Calu3 (cell line): ENCODE measurements at places on chromosomes 5 and 9. TPM values are rescaled to one million over a fixed set of nuclear protein-coding genes. Genes with fewer than 3 reads are reported as not detected.

DNA sequence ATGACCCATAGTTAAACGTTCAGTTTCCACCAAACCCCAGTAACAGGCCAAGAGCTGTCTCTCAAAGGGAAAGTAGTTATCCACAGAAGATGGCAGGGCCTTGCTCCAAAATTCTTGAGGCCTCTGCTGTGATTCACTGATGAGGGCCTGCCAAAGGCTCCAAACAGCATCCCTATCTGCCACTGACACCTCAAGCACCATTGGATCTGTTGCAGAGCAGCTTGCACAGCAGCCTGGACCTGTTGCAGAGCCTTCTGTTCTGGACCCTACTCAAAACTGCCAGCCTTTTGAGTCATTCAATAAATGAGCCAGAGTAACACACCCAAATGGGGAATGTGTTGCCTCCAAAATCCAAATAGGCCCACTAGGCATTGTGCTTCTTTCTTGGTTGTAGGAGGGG lies 741.5 kb upstream of the RGMB start:
- no peak overlapping the region for H3K27ac ChIP-seq
- no peak overlapping the region for H3K4me3 ChIP-seq
- H3K27me3 ChIP-seq = no peaks in the 10 kb centered on the region
- no peak for DNase-seq
- no peaks in the 10 kb centered on the region for H3K36me3 ChIP-seq

GRCh38 chr5:179620293-179620692 lies 3.2 kb downstream of the HNRNPH1 start:
- H3K27me3 ChIP-seq = peaks cover 7% of the 10 kb centered on the region
- peak overlapping the region; percentile 100 for H3K27ac ChIP-seq
- DNase-seq = no peak
- peak overlapping the region; percentile 96 for H3K4me3 ChIP-seq
- H3K4me1 ChIP-seq = peaks cover 64% of the 10 kb centered on the region

- DNase-seq = no peak
- H3K4me1 ChIP-seq = no peaks in the 10 kb centered on the region
- no peaks in the 10 kb centered on the region for H3K27me3 ChIP-seq
- H3K36me3 ChIP-seq = no peaks in the 10 kb centered on the region
- no peak overlapping the region for H3K27ac ChIP-seq
Measured at GRCh38 chr5:35438288-35438687, 179.4 kb upstream of the SPEF2 start.

- H3K4me1 ChIP-seq = no peaks in the 10 kb centered on the region
- no peak overlapping the region for H3K4me3 ChIP-seq
- peaks cover 23% of the 10 kb centered on the region for H3K36me3 ChIP-seq
- no peaks in the 10 kb centered on the region for H3K27me3 ChIP-seq
Measured at GRCh38 chr5:177066224-177066623, 20.5 kb upstream of the FGFR4 start.

DNA sequence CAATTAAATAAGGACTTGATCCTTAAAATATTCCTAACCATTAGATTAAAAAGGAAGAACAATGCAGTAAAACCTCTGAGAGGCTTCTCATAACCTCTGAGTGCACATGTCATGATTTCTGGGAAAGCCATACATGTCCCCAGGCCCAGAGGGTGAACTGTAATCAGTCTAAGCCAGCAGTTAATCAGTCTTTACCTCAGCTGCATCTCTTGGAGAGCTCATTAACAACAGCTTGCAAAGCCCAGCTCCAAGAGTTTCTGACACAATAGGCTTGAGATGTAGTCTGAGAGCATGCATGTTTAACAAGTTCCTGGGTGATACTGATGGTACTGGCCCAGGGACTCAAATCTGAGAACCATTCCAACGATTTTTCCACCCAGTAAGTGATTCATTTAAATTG lies 392.1 kb downstream of the DNAH5 start:
- H3K36me3 ChIP-seq = no peaks in the 10 kb centered on the region
- H3K4me1 ChIP-seq = no peaks in the 10 kb centered on the region
- no peak overlapping the region for H3K27ac ChIP-seq
- no peak for DNase-seq

DNA sequence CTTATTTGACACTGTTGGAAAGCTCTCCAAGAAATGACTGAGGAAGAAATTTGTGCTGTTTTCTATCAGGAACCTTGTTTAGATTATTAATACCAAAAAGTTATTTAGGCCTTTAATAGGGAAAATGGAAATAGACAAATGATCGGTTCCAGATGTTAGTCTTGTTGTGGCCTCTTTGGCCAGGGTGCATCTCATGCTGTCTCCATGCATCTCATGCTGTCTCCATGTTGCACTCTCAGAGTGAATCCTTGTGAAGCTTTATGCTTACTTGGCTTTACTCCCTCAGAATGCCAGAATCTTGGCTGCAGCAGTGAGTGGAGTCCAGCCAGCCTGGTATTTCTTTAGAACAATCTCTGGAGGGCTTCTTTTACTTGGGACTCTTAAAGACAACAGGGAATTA lies 185.5 kb downstream of the ARHGAP26 start:
- H3K36me3 ChIP-seq = peaks cover 12% of the 10 kb centered on the region
- H3K4me1 ChIP-seq = peaks cover 24% of the 10 kb centered on the region
- H3K27me3 ChIP-seq = no peaks in the 10 kb centered on the region
- H3K4me3 ChIP-seq = no peak overlapping the region
- no peak overlapping the region for H3K27ac ChIP-seq

DNA sequence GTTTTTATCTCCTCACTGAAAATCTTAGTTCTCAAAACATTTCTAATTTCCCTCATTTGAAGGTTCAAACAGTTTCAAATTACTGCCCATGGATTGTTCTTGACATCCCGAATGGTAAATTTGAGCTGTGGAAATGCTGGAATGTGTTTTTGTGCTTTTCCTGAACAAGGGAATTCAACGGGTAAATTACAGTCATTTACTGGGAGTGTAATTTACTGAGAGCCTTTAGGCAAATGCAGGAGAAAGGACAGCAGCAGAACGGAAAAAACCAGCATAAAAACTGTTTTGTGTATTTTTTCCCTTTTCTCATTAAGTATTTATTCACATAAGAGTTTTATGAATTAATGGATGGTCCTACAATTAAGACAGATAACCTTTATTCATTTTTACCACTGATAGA lies 139.2 kb downstream of the PBX3 start:
- no peak for DNase-seq
- H3K4me3 ChIP-seq = no peak overlapping the region
- peaks cover 10% of the 10 kb centered on the region for H3K27me3 ChIP-seq
- H3K27ac ChIP-seq = no peak overlapping the region

DNA sequence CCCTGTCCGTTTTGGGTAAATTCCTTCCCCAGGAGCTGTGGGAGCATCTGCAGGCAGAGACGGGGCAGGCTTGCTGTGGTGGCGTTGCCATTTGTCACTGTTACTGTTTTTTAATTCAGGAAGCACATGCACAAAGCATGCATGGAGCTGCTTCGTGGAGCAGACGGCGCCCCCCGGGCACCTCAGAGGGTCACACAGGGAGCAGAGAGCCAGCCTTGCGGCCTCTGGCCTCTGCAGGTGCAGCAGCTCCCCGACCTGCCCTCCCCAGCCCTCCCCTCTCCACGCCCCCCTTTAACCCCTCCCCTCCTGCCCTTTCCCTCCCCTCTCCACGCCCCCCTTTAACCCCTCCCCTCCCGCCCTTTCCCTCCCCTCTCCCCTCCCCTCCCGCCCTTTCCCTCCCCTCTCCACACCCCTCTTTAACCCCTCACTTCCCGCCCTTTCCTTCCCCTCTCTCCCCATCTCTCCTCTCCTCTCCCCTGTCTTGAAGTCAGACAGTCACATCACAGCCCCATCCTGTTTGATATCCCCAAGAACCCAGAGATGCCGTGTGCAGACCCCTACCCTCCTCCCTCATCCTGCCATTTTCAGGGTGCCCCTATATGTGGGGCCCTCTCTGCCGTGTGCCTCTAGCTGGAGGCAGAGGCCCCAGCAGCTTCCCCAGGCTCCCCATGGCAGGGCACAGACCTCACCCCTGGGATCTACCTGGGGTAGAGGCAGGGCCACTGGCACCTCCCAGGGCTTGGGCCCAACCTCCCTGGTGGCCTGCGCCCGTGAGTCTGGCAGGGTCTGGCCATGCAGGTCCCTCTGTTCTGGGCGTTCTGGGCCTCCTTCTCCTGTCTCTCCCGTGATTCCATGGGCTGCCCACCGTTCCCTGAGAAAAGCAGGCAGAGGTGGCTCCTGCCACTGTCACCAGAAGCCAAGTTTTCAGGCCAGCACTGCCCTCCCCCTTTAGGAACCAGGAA lies 29.6 kb upstream of the UBAC1 start:
- H3K27ac ChIP-seq = no peak overlapping the region
- H3K4me1 ChIP-seq = no peaks in the 10 kb centered on the region
- no peak overlapping the region for H3K4me3 ChIP-seq
- peaks cover 5% of the 10 kb centered on the region for H3K36me3 ChIP-seq

DNA sequence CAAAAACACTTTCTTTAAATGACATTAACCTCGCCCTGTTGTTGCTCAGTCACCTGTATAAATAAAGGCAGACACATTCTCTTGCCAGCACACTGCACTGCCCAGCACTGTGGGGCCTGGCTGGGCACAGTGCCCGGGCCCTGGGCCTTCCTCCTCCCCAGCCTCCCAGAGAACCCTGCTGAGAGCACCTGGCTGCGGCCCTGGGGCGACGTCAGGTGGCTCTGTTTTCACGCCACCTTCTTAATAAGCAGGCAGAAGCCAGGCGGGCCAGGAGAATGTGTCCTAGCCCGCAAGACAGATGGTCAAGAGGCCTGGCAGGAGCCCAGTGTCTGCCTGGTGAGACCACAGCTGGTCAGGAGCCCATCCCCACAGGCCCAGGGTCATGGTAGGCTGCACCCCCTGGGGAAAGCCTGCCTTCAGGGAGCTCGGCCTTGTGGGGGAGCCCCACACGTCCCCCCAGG lies 8.2 kb upstream of the AGPAT2 start:
- no peak overlapping the region for H3K27ac ChIP-seq
- H3K4me3 ChIP-seq = peak overlapping the region; percentile 17
- H3K4me1 ChIP-seq = peaks cover 30% of the 10 kb centered on the region
- peak; percentile 80 for DNase-seq
- no peaks in the 10 kb centered on the region for H3K27me3 ChIP-seq
- peaks cover 18% of the 10 kb centered on the region for H3K36me3 ChIP-seq

DNA sequence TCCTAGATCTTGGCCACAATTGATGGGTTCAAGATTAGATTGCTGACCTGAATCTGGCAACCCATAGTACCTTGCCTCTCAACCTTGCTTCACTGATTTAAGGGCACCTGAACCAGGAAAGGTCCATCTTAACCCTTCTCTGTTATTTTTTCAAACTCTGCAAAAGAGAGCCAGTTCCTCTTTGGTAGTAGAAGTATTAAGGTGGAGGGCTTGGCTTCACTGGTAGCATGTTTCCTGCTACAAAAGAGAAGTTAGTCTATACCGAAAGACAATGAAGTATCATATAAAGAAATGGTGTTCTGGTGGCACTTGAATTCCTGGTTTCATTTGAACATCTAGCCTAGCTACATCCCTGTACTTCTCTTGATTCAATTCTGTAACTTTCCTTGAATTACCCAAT lies 8.5 kb downstream of the ALG2 start:
- DNase-seq = no peak
- peaks cover 6% of the 10 kb centered on the region for H3K36me3 ChIP-seq
- H3K4me1 ChIP-seq = no peaks in the 10 kb centered on the region
- H3K4me3 ChIP-seq = no peak overlapping the region
- peaks cover 13% of the 10 kb centered on the region for H3K27me3 ChIP-seq

DNA sequence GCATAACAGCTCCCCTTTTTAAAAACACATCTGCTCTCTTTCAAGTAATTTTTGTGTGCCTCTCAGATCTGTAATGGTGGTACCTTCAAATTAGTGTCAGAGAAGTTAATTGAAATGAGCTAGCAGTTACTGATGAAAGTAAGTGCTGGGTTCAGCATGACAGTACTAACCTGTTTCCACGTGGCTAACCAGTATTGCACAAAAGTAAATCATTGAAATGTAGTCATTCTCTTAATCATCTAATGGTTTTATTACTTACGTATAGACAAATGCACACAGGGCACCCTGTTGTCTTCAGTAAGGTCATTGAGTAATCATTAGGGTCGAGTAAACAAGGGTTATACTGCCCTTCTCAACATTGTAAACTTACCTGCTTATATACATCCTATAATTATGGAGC lies 157.8 kb upstream of the PRR16 start:
- no peaks in the 10 kb centered on the region for H3K27me3 ChIP-seq
- peaks cover 8% of the 10 kb centered on the region for H3K4me1 ChIP-seq
- no peak for DNase-seq
- H3K27ac ChIP-seq = no peak overlapping the region
- H3K4me3 ChIP-seq = no peak overlapping the region

- H3K27me3 ChIP-seq = no peaks in the 10 kb centered on the region
- peaks cover 43% of the 10 kb centered on the region for H3K4me1 ChIP-seq
- H3K36me3 ChIP-seq = peaks cover 5% of the 10 kb centered on the region
- no peak overlapping the region for H3K27ac ChIP-seq
- H3K4me3 ChIP-seq = no peak overlapping the region
- no peak for DNase-seq
Measured at GRCh38 chr5:91156242-91156641, 226.9 kb downstream of the ARRDC3 start.

DNA sequence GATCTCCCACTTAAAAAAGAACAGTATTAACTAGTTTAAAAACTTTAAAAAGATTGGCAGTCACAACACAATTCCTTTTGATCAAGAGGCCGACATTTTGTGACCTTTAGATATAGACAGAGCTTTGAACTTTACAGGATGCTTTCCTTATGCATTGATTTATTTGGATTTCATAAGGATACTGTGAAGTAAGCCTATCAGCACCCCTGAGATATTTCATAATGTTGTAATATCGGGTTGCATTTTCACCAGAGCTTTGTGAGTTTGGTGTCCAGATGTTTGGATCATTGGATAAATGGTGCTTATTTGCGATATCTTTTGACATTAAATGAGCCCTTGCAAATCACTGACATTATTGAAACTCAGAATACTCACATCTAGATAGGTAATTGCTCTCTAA lies 7.7 kb downstream of the PALM2AKAP2 start:
- DNase-seq = no peak
- H3K36me3 ChIP-seq = no peaks in the 10 kb centered on the region
- no peak overlapping the region for H3K27ac ChIP-seq
- H3K4me3 ChIP-seq = no peak overlapping the region

- H3K36me3 ChIP-seq = no peaks in the 10 kb centered on the region
- DNase-seq = no peak
- no peak overlapping the region for H3K4me3 ChIP-seq
- no peak overlapping the region for H3K27ac ChIP-seq
Measured at GRCh38 chr5:25056836-25057235, 412.1 kb upstream of the CDH10 start.

- H3K36me3 ChIP-seq = peaks cover 24% of the 10 kb centered on the region
- no peak overlapping the region for H3K4me3 ChIP-seq
- no peak overlapping the region for H3K27ac ChIP-seq
Measured at GRCh38 chr5:177535125-177535524, 18.4 kb upstream of the DDX41 start.

GRCh38 chr5:142780871-142781270 lies 10.7 kb downstream of the ARHGAP26 start:
- H3K4me3 ChIP-seq = no peak overlapping the region
- H3K27ac ChIP-seq = no peak overlapping the region
- no peak for DNase-seq

GRCh38 chr9:76709020-76709419 lies 55.2 kb upstream of the PCA3 start:
- DNase-seq = no peak
- no peaks in the 10 kb centered on the region for H3K4me1 ChIP-seq
- no peaks in the 10 kb centered on the region for H3K36me3 ChIP-seq

The ANXA2R gene
- 8.0 and 9.4 TPM in 2 replicates for total RNA-seq

The LMNB1 gene
- 128 and 153 TPM in 2 replicates for total RNA-seq

The PCDHA6 gene
- 0.66 and 1.2 TPM in 2 replicates for total RNA-seq

The FAM200C gene
- 6.5 and 7.5 TPM in 2 replicates for total RNA-seq

The ANAPC2 gene
- total RNA-seq = 49.4 and 51.4 TPM in 2 replicates

The NTRK2 gene
- total RNA-seq = 1.5 and 2.1 TPM in 2 replicates

The TNFSF8 gene
- not detected in 2 replicates for total RNA-seq

The S1PR3 gene
- total RNA-seq = 0.66 and 0.76 TPM in 2 replicates

The PHF24 gene
- not detected in 2 replicates for total RNA-seq

The DAB2 gene
- total RNA-seq = 9.5 and 12.4 TPM in 2 replicates

The INVS gene
- total RNA-seq = 12.4 and 14.2 TPM in 2 replicates

The SOX30 gene
- total RNA-seq = 0.09 TPM in 1 of 2 replicates, not detected in the other

The PCDHGA1 gene
- total RNA-seq = 0.29 TPM in 1 of 2 replicates, not detected in the other

The MACIR gene
- total RNA-seq = 24.5 and 25.2 TPM in 2 replicates

The RAD23B gene
- total RNA-seq = 82.3 and 97.8 TPM in 2 replicates
